ENCODE measurements at places on chromosomes 4 and X.

DNA sequence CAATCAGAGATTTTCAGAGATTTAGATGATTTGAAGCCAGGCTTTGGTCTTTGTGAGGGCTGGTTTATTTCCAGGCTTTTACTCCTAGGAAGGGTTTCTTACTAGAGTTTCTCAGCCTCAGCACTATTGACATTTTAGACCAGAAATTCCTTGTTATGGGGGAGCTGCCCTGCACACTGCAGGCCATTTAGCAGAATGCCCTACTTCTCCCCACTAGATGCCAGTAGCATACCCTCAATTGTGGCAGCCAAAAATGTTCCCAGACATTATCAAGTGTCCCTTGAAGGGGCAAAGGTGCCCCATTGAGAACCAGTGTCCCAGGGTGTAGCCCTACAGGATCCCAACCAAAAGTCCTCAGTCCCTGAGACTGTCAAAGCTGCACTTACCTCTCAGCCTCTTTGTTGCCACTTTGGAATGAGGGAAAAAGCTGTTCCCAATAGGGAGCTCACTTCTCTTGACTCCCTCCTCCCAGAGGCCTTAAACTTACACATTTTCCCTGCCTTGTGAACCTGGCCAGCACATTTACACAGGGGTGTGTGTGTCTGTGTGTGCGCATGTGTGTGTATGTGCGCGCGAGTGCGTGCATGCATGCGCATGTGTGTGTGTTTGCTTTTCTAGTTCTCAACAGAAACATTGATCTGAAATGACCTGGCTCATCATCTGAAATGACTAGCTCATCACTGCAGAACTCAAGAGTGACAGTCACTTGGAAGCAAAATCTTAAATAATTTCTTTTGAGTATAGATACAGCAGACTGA is 231.4 kb downstream of the QDPR start:
- DNase-seq, result no peak

- no peak for DNase-seq
These were observed 256.1 kb upstream of the NOCT start for GRCh38 chr4:138759554-138759902.

GRCh38 chr4:145557720-145558119 is 61.5 kb upstream of the MMAA start:
- DNase-seq, result no peak

DNA sequence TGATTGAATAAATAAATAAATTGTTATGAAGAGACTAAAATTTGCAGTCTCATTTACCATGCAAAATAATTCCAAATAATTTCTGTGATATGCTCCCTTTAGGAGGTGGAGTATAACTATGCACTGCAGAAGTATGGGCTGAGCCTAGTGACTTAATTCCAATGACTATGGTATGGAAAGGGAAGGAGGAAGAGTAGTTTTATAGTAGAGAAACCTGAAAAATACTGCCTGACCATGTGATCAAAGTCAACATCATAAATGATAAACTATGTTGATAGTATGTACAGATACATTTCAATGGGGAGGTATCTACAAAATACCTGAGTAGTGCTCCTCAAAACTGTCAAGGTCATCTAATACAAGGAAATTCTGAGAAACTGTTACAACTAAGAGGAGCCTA is 14.6 kb downstream of the CXCL8 start:
- no peak for DNase-seq

DNA sequence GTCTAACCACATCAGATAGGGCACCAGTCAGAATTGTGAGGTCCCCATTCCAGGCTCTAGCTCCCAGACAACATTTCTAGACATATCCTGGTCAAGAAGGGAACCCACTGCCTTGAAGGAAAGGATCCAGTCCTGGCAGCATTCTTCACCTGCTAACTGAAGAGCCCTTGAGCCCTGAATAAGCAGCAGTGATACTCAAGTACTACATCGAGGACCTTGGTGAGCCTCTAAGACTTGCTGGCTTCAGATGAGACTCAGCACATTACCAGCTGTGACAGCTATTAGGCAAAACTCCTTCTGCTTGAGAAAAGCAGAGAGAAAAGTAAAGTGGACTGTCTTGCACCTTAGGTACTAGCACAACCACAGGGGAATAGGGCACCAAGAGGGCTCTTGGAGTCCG is 205.8 kb upstream of the F9 start:
- no peak for DNase-seq

All from omental fat pad (tissue), 4 donors.